ENCODE measurements at places on chromosomes 4 and X. TPM values are rescaled to one million over a fixed set of nuclear protein-coding genes. Genes with fewer than 3 reads are reported as not detected.

Gene ZNF157
- 0.09 TPM for total RNA-seq

Gene IGSF1
- 0.14 TPM for total RNA-seq

Gene GPRASP2
- 20.1 TPM for total RNA-seq

Gene DMRTC1
- not detected for total RNA-seq

Gene GPR34
- total RNA-seq, result under 0.01 TPM

Gene PASD1
- total RNA-seq, result not detected

Gene ALB
- not detected for total RNA-seq

Measured in smooth muscle cell of the umbilical artery (primary cell).